Prostate gland (tissue), 2 donors: ENCODE measurements at places on chromosomes 12 and 14. TPM values are rescaled to one million over a fixed set of nuclear protein-coding genes. Genes with fewer than 3 reads are reported as not detected.

DNA sequence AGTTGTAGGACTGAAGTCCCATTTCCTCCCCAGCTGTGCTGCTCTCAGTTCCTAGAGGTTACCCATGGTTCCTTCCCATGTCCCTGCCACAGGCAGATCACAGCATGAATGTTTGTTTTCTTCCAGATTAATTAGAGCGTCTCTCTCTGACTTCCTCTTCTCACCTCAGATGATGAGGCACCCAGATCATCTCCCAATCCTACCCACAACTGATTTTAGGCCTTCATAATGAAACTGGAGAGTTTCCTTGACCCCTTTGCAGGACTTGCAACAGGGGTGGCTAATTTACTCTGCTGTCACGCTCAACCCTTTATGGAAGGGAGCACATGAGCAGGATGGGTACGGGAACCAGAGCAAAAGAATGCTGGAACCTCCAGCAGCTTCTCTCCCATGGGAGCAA lies 32.1 kb upstream of the TXNRD1 start:
- H3K27me3 ChIP-seq, result no peaks in the 10 kb centered on the region
- H3K36me3 ChIP-seq, result no peaks in the 10 kb centered on the region
- no peak for DNase-seq
- H3K4me3 ChIP-seq, result no peak overlapping the region
- H3K27ac ChIP-seq, result no peak overlapping the region
- H3K4me1 ChIP-seq, result peaks cover 2% of the 10 kb centered on the region

FAM186B gene
- 10.0 TPM for total RNA-seq

NRXN3 gene
- 6.6 TPM for total RNA-seq

PROX2 gene
- not detected for total RNA-seq

ERP27 gene
- total RNA-seq, result 2.3 TPM

ANKRD33 gene
- not detected for total RNA-seq

KRT73 gene
- total RNA-seq, result not detected

DNA sequence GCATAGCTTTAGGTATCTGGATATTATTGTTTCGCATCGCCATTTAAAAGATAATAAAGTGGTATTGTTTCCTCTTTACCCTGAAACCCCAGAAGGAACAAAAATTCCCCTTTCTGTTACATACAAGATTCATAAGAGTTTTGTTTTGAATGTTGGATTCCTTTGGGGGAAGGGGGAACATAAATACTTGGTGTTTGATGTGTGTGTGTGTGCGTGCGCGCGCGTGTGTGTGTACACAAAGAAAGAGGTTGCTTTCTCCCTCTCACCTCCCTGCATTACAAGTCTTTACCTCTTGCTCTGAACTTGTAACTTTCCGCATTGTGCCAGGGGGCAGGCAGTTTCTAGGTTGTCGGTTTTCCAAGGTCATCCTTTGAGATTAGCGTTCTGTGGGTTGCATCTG lies 76.4 kb downstream of the GPATCH2L start:
- no peak for DNase-seq
- no peak overlapping the region for H3K4me3 ChIP-seq
- H3K36me3 ChIP-seq, result no peaks in the 10 kb centered on the region
- H3K27ac ChIP-seq, result no peak overlapping the region
- no peaks in the 10 kb centered on the region for H3K4me1 ChIP-seq

DNA sequence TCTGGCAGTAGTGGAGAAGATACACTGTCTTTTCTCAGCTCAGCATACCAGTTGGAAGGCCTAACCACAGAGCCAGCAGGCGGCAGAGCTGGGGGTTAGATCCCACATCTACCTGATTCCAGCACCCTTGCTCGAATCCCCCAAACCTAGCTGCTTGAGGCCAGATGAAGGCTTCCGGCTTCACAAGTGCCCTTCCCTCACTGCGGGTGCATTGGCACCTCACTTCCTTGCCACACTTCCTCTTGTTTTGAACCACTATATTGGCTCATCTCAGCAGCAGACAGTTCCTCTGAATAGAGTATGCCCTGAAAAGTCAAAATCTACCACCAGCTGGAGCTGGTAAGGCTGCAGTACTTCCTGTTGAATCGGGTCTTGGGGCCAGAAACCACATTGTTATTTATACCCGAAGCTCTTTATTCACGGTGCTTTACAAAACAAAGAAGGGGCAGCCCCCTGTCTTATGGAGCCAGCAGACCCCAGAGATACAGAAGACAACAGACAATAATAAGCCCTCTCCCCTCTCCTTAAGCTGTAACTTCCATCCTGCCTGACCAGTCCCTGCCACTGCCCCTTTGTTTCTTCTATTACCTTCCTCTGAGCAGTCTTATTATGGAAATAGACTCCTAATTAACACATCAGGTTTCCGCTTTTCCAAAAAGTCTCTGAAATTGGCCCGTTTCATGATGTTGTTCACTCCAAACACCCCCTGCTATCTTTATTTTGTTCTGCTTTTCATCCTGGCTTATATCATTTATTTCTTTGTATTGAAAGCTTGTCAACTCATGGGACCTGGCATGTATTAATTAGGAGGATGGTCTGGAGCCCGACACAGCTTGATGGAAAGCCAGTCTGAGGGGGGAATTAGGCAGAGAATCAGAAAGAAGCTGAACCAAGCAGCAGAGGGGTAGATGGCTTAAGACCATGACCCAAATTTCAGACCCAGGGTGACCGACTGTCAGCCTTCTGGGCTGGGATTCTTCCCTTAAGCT lies 233.5 kb downstream of the EFCAB11 start:
- no peaks in the 10 kb centered on the region for H3K27me3 ChIP-seq
- no peak overlapping the region for H3K4me3 ChIP-seq
- no peak for DNase-seq
- H3K27ac ChIP-seq, result no peak overlapping the region
- no peaks in the 10 kb centered on the region for H3K4me1 ChIP-seq

DNA sequence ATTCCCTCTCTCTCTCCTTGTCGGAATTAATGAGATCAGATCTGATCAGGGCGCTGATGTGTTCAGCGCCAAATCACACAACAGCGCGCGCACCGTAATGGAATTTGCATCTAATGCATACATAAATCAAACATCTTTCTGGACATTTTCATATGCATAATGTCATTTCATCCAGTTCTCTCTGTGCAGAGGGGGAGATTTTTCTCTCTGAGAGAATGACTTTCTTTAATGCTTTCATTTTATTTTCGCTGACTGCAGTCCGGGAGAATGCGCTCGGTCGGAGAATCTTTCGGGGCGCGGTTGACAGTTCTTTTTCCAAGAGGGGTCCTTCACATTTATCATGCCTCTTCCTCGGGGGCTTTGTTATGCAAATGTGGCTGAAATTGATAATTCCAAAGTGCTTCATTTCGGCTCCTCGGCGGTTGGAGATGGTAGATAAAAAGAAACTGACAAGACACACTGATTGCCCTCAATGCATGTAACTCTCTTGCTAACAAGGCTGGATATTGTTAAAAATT lies 615.9 kb downstream of the VRK1 start:
- H3K27ac ChIP-seq, result no peak overlapping the region
- H3K27me3 ChIP-seq, result peaks cover 5% of the 10 kb centered on the region
- no peaks in the 10 kb centered on the region for H3K4me1 ChIP-seq
- no peaks in the 10 kb centered on the region for H3K36me3 ChIP-seq
- H3K4me3 ChIP-seq, result no peak overlapping the region

DNA sequence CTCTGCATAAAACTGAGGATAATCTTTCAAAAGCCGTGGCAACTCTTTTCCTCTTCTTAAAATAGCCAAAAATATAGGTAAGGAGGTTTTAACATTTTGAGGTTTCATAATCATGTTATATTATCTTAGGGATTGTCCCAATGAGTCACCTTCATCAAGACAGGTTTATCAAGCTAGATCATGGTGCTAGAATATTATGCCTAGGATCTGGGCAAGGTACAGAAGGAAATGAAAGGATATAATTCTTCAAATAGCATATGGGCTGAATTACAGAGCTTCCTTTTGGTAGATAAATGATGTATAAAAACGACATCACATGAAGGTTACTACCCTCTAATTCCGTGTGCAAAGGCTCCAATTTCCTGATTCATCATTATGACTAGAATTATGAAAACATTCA lies 28.6 kb upstream of the TBC1D15 start:
- H3K27me3 ChIP-seq, result no peaks in the 10 kb centered on the region
- H3K4me3 ChIP-seq, result no peak overlapping the region
- H3K27ac ChIP-seq, result no peak overlapping the region
- no peaks in the 10 kb centered on the region for H3K36me3 ChIP-seq

- no peak for DNase-seq
- no peaks in the 10 kb centered on the region for H3K4me1 ChIP-seq
Observed at GRCh38 chr12:112443916-112444315, 25.2 kb downstream of the PTPN11 start.
